ENCODE measurements at places on chromosomes 6 and 20.
A peak's percentile ranks its signal among the peaks of the same experiment; 100 is the strongest.

- DNase-seq: no peak
- H3K36me3 ChIP-seq: no peaks in the 10 kb centered on the region
- H3K4me3 ChIP-seq: no peak overlapping the region
Observed at GRCh38 chr6:47400581-47400980, 77.0 kb upstream of the CD2AP start.

- H3K4me1 ChIP-seq: peaks cover 32% of the 10 kb centered on the region
- H3K27ac ChIP-seq: peak overlapping the region; percentile 89
- no peaks in the 10 kb centered on the region for H3K27me3 ChIP-seq
- H3K36me3 ChIP-seq: no peaks in the 10 kb centered on the region
Observed at GRCh38 chr20:34110745-34111641, 1.1 kb downstream of the EIF2S2 start.

DNA sequence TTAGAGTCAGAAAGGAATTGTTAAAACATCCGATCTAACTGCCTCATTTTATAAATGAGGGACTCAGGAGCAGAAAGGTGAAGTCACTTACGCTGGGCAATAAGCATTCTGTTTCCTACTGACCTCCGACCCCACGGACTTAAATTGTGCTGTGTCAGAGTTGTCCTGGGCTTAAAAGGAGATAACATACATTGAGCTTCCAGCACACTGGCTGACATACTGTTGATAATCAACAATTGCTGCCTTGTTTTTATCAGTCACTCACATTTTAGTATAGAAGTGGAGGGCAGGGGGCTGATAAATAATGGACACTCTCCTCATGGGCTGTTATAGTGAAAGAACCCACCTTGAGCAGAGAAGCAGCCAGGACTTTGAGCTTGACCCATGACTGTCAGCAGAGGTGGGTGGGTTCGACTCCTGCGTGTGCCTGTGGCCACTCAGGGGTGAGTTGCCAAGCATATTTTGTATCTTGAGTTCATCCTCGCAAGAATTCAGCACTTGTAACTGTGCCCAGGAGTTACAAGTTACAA, 166.5 kb upstream of the JARID2 start:
- H3K4me3 ChIP-seq: no peak overlapping the region
- H3K36me3 ChIP-seq: no peaks in the 10 kb centered on the region
- DNase-seq: no peak
- H3K27ac ChIP-seq: no peak overlapping the region
- H3K27me3 ChIP-seq: no peaks in the 10 kb centered on the region
- no peaks in the 10 kb centered on the region for H3K4me1 ChIP-seq

GRCh38 chr6:53822401-53823125, 27.8 kb downstream of the LRRC1 start:
- no peak for DNase-seq
- H3K4me1 ChIP-seq: no peaks in the 10 kb centered on the region
- H3K27me3 ChIP-seq: no peaks in the 10 kb centered on the region
- H3K27ac ChIP-seq: no peak overlapping the region

GRCh38 chr20:23130622-23131140, 44.6 kb upstream of the CD93 start:
- H3K36me3 ChIP-seq: no peaks in the 10 kb centered on the region
- H3K27ac ChIP-seq: no peak overlapping the region
- H3K4me1 ChIP-seq: no peaks in the 10 kb centered on the region
- DNase-seq: no peak
- no peak overlapping the region for H3K4me3 ChIP-seq

- no peaks in the 10 kb centered on the region for H3K36me3 ChIP-seq
- H3K4me1 ChIP-seq: peaks cover 6% of the 10 kb centered on the region
- no peaks in the 10 kb centered on the region for H3K27me3 ChIP-seq
- no peak within 1 kb of the TSS for H3K27ac ChIP-seq
- DNase-seq: peak; percentile 33
- peak within 1 kb of the TSS; percentile 66 for H3K4me3 ChIP-seq
Observed at GRCh38 chr20:24948939-24949679, at the start of gene CST7. Gene CST7, plus strand, starts transcription at chr20:24949269. Its CDS starts 237 bp downstream, at chr20:24949506.

DNA sequence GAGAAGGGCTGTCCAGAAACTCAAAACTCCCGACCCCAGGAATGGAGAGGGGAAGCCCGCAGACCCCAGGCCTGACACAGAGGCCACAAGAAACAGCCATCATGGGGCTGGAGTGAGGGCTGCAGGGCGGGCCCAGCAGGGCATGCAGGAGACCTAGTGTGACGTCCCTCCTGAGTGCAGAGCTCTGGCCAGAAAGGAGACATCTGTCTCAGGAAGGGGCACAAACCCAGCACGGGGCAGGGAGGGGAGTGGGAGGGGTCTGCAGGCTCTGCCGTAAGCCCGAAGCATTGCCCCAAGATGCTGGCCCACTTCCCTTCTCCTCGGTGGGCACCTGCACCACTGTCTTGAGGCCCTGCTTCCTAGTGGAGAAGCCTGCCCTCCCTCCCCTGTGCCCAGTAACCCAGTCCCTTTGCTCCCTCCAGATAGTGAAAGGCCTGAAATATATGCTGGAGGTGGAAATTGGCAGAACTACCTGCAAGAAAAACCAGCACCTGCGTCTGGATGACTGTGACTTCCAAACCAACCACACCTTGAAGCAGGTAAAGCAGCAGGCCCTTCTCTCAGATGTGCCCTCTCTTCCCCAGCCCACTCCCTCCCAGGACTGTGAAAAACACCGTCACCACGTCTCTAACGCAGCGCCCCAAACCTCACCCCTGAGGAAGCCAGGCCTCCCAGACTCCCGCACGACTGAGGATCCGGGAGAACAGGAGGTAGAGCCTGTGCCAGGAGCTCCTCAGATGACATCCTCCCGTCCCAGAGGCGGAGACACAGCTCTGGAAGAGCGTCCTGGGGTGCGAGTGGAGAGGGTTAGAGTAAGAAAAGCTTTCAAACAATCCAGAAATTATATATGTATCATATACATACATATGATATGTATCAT, 9.7 kb downstream of the CST7 start:
- H3K36me3 ChIP-seq: peaks cover 7% of the 10 kb centered on the region
- peaks cover 80% of the 10 kb centered on the region for H3K4me1 ChIP-seq
- no peak for DNase-seq
- no peak overlapping the region for H3K4me3 ChIP-seq
- no peak overlapping the region for H3K27ac ChIP-seq

DNA sequence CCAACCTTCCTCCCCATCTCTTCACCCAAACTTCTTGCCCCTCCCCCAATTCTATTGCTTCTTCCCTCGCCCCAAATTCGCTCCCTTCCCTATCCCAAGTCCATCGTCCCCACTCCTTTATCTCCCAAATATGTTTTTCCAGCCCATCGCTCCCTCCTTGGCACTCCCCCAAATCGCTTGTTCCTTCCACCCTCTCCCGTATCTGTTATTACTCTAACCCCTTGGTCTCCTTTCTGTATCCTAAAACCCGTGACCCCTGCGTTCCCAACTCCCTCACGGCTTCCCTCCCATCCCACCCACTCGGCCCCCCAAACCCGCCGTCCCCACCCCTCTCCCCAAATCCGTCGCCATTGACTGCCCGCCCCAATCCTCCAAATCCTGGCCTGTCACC, 584 bp downstream of the MTCH1 start:
- DNase-seq: no peak
- H3K27ac ChIP-seq: peak overlapping the region; percentile 96
- H3K27me3 ChIP-seq: no peaks in the 10 kb centered on the region
- H3K4me3 ChIP-seq: peak overlapping the region; percentile 98

- H3K27ac ChIP-seq: peak overlapping the region; percentile 70
- no peaks in the 10 kb centered on the region for H3K27me3 ChIP-seq
- peaks cover 49% of the 10 kb centered on the region for H3K4me1 ChIP-seq
- DNase-seq: peak; percentile 55
Observed at GRCh38 chr20:846894-847278, 13.4 kb downstream of the FAM110A start.

- H3K27me3 ChIP-seq: no peaks in the 10 kb centered on the region
- peaks cover 6% of the 10 kb centered on the region for H3K4me1 ChIP-seq
- no peaks in the 10 kb centered on the region for H3K36me3 ChIP-seq
- peak overlapping the region; percentile 46 for H3K27ac ChIP-seq
- DNase-seq: peak; percentile 78
Observed at GRCh38 chr6:37705239-37706051, 7.8 kb upstream of the MDGA1 start.

DNA sequence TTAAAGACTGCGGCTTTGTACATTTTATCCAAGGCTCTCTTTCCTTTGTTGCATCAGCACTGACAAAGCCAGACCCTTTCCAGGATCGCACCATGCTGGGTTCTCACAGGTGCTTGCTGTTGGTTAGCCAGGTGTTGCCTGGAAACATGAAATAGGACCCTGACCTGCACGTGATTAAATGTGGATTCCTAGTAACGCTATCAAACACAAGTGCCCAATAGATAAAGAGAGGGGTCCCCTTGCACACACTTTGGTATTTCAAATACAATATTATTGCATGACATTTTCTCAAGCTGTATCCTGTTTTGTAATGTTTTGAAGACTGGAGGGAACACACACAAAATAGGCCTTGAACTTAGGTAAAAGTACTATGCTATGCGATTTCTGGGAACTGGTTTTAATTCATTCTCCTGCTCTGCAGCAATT, 73.3 kb downstream of the AKAP12 start:
- H3K4me1 ChIP-seq: no peaks in the 10 kb centered on the region
- H3K36me3 ChIP-seq: no peaks in the 10 kb centered on the region
- no peak overlapping the region for H3K27ac ChIP-seq
- no peak overlapping the region for H3K4me3 ChIP-seq
- no peaks in the 10 kb centered on the region for H3K27me3 ChIP-seq
- DNase-seq: no peak

- DNase-seq: no peak
- H3K36me3 ChIP-seq: no peaks in the 10 kb centered on the region
- no peak overlapping the region for H3K4me3 ChIP-seq
- H3K4me1 ChIP-seq: no peaks in the 10 kb centered on the region
- no peaks in the 10 kb centered on the region for H3K27me3 ChIP-seq
- no peak overlapping the region for H3K27ac ChIP-seq
Observed at GRCh38 chr6:87789198-87789899, 87.3 kb upstream of the AKIRIN2 start.

DNA sequence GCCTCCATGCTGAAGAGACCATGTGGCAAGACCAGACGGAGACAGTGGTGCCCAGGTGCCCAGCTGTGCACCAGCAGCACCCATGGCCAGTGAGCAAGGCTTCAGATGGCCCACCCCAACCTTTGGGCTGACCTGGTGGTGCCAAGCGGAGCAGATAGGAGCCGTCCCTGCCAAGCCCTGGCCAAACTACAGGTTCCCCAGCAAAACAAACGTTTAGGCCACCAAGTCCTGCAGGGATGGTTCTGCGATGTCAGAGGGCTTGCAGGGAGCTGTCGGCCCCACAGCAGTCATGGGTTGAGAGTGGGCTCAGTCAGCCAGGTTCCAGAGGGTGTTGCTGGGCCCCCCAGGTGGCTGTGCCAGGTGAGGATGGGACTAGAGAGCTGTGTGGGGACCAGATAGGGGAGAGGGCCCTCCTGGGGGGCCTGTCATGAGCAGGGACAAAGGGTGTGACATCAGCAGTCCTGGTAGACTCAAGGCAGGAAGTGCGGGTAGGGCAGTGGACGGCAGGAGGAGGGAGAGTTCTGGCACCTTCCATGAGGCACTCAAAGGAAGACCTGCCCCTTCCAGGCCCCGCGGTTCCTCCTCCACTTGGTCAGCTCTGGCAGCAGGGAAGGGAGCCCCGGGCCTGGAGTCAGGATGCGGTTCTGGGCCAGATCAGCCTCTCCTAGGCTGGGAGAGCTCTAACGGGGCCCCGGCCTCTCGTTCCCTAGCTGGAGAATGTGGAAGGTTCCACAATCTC, 342.4 kb downstream of the ZFAND3 start:
- H3K36me3 ChIP-seq: no peaks in the 10 kb centered on the region
- DNase-seq: no peak
- H3K4me1 ChIP-seq: no peaks in the 10 kb centered on the region
- H3K27ac ChIP-seq: no peak overlapping the region

GRCh38 chr6:36320475-36320874, 16.2 kb downstream of the BNIP5 start:
- H3K27me3 ChIP-seq: no peaks in the 10 kb centered on the region
- DNase-seq: no peak
- no peaks in the 10 kb centered on the region for H3K4me1 ChIP-seq
- no peak overlapping the region for H3K4me3 ChIP-seq
- no peaks in the 10 kb centered on the region for H3K36me3 ChIP-seq

DNA sequence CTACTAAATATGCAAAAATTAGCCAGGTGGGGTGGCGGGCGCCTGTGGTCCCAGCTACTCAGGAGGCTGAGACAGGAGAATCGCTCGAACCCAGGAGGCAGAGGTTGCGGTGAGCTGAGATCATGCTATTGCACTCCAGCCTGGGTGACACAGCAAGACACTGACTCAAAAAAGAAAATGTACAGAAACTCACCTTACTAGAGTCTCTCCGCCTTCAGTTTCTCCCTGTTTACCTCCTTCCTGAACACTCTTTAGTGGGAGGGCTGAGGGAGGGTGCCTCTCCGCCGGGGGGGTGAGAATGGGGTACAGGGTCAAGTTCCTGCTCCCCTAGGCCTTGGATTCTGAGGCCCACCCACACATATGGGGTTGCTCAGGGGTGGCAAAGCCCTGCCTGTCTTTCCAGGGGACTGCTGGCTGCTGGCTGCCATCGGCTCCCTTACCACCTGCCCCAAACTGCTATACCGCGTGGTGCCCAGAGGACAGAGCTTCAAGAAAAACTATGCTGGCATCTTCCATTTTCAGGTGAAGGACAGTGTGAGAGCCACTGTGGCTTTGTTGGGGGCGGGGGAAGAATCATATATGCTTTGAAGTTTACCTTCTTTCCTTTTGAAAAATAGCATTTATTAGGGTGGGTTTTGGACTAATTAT, 13.4 kb downstream of the CAPN11 start:
- H3K27ac ChIP-seq: no peak overlapping the region
- H3K36me3 ChIP-seq: no peaks in the 10 kb centered on the region
- H3K4me1 ChIP-seq: no peaks in the 10 kb centered on the region
- H3K4me3 ChIP-seq: no peak overlapping the region
- H3K27me3 ChIP-seq: no peaks in the 10 kb centered on the region

DNA sequence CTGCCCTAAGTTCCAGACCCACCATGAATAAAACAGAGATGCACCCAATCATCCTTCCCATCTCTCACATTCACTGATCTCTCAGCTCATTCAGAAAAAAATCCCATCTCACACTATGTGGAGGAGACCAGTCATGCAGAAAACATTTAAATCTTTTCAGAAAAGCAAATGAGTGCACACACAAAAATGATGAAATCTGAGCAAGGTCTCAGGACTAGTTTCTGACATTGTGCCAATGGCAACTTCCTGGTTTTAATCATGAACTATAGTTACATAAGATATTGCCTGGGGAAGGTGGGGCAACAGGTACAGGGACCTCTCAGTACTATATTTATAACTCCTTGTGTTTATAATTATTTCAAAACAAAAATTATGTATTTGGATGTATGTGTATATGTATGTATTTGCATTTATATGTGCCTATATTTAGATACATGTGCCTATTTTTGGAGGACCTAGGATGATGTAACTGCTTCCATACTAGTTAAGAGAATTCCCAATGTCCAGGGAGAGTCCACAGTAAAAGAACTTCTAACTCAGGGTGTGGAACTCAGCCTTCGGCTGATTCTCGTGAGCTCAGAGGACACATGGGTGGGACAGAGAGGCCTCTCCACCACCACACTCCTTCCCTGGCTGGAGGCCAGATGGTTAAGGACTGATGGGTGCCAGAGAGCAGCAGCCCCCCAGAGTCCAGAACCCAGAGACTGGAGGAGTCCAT, 71.7 kb upstream of the MAP3K4 start:
- H3K4me3 ChIP-seq: no peak overlapping the region
- H3K27me3 ChIP-seq: no peaks in the 10 kb centered on the region
- H3K27ac ChIP-seq: no peak overlapping the region
